Stimulated activated CD8-positive, alpha-beta memory T cell treated with anti-CD3 and anti-CD28 coated beads, Interleukin-7, amount 100 ng/mL, for 48 hours (primary cell): ENCODE measurements at places on chromosomes 12 and 14.

DNA sequence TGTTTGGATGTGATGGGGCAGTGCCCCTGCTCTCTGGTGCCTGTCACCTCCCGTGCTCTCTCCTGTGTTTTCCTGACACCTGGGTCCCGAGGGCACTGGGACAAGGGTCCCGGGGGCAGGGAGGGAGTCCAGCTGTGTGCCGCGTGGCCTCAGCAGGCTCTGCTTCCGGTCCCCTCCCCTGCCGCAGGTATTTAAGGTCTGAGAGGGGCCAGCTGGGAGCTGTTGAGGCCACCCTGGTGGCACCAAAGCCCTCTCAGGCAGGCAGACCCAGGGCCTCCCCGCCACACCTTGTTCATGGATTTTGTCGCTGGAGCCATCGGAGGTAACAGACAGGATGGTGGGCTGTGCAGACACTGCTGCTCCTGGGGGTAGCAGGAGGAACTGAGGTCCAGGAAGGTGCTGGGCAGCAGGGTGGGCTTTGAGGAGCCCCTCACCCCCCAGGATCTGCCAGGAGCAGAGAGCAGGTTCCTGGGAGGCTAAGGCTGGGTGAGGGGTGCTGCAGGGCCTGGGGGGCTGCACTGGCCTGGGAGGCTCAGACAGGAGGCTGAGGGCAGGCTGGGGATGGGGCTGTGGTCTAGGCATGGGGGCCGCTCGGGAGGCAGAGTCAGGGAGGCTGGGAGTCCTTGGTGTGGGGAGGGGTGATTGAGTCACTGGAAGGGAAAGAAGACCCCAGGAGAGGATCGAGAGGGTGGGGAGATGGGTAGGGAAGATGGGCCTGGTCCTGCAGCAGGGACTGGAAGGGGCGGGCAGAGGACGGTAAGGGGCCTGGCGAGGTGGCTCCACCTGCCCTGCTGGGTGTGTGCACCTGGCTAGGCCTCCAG lies at the start of gene SLC25A47:
SLC25A47 (plus strand) TSS at position 219 of the 821 bp plus-strand sequence; CDS start at position 295, 76 bp downstream.
- DNase-seq = no peak

- no peak for DNase-seq
Measured at GRCh38 chr12:133046698-133047097, 9.4 kb downstream of the ZNF84 start.

- no peak for DNase-seq
Measured at GRCh38 chr12:57887631-57888408, 41.3 kb upstream of the CTDSP2 start.

GRCh38 chr12:5171701-5172100 lies 128.0 kb downstream of the KCNA5 start:
- DNase-seq = no peak

GRCh38 chr14:100236881-100237280 lies 2.1 kb upstream of the YY1 start:
- no peak for DNase-seq

DNA sequence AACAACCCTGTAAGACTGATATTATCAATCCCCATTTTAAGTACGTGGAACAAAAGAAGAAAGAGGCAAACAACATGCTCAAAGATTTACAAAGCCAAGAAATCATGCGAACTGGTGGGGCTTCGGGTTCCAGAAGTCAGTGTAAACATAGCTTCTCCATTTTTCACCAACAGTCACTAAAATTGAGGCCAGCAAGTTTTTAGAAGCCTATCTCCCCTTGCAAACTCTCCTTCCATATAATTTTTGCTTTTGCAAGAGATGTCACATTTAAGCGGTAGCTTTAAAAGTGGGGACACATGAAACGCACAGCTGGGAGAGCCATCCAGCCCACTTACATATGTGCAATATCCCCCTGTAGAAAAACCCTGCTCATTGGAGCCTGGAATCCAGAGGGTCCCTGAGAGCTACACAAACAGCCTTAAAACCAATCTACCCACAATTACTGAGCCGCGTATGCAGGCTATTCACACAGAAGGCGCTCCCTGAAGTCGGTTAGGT lies 797 bp downstream of the SLC11A2 start:
- DNase-seq = no peak

GRCh38 chr14:102666635-102667034 lies 74.2 kb downstream of the RCOR1 start:
- no peak for DNase-seq

DNA sequence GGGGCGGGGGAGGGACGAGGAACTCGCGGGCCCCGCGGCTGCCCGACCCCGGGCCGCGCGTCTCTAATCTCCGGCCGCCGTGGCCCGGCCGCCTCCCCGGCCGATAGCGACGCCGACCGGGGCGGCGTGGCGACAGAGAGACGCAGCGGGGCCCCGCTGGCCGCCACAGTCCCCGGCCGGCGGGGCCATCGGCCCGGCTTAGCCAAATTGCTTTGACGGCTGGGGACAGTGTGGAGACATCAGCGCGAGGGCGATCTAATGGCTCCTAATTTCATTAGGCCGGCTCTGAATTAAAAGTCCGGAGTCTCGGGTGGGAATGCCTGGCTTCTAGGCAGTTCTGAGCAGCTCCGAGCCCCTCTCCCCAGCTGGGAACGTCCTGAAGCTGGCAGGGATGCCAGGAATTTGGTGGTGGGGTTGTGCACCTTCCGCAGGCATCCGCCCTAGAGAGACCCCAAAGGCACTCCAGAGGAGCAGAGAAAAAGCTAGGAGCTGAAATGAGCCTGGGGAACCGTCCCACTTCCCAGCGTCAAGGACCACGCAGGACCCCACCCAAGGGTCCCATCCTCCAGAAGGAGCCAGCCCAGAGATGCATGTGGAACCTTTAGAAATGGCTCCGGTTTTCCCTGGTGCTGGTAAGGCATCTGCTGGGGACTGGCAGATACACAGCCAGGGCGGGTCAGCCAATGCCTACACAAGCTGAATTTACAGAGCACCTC lies 9.6 kb downstream of the TBX5 start:
- DNase-seq = no peak

- DNase-seq = no peak
Measured at GRCh38 chr14:57478050-57478449, 15.6 kb downstream of the CCDC198 start.
